ENCODE measurements at places on chromosomes 7 and 10.

GRCh38 chr10:132580617-132581016, 43.0 kb downstream of the INPP5A start:
- no peak for ATAC-seq

GRCh38 chr10:72328829-72329204, 25.9 kb downstream of the DNAJB12 start:
- peak; percentile 16 for ATAC-seq

- peak; percentile 15 for ATAC-seq
Observed at GRCh38 chr10:33155720-33156638, 178.5 kb downstream of the NRP1 start.

- ATAC-seq: peak; percentile 69
Observed at GRCh38 chr7:158829021-158829341, 328 bp downstream of the ESYT2 start.

DNA sequence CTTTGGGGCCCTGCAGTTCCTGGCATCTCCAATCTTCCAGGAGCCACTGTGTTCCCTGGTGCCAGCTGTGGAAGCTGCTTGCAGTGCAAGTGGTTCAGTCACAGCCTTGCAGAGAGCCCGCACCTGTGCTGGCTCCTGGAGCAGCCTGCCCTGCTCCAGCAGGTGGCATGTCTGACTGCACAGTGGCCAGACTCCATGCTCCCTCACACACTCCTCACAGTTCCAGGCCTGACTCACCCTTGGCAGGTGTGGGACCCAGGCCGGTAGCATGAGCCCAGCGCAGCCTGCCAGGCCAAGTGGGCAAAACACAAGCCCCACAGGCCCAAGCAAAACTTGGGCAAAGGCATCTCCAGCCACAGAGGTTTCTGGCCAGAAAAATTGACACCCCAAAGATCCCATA, 33.6 kb upstream of the RELN start:
- ATAC-seq: no peak

- no peak for ATAC-seq
Observed at GRCh38 chr10:34171957-34172527, 643.1 kb downstream of the PARD3 start.

DNA sequence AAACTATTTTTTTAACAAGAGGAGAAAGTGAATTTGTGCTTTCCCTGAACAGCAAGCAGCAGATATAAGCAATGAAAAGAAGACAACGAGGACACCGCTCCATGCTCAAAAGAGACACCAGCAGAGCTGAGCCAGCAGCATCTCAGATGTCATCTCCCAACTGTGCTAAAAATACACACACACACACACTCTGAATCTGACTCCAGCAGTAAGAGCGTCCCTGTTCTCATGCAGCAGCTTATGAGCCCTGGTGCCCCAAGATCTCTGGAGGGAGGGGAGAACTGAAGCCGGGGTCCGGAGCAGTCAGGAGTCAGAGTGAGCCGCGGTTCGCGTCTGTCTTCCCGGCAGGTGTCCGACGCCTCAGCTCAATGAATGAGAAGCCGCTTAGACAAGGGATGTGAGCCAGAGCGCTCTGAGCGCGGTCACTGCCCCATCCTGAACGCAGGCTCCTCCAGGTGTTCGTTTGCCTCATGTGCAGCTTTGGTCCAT, 49.2 kb downstream of the SVIL start:
- peak; percentile 71 for ATAC-seq

- ATAC-seq: no peak
Observed at GRCh38 chr10:107487284-107487683, 322.8 kb upstream of the SORCS1 start.

DNA sequence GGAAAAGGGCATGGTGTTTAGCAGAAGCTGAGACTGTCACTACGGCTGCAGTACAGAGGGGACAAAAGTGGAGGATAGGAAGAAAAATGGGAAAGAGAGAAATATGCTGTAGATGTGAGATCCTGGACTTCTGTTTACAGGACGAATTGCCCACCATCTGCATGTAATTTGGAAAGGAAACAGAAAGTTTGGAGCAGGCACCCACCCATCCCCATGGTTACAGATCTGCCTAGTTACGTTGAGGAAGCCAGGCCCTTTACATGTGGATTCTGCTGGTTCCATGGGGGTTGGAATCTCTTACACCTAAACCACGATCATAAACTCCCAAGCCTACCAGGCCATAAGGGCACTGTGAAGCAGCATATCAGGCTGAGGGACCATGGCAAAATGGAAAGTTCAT, 84.3 kb downstream of the WDFY4 start:
- peak; percentile 29 for ATAC-seq

DNA sequence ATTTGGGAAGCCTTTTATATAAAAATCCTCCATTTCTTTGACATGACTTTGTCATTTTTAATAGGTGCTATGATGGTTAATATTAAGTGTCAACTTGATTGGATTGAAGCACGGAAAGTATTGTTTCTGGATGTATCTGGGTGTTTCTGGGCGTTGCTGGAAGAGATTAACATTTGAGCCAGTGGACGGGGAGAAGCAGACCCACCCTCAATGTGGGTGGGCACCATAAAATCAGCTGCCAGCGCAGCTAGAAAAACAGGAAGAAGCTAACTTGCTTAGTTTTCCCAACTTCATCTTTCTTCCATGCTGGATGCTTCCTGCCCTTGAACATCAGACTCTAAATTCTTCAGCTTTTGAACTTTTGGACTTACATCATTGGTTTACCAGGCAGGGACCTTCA, 1003.0 kb downstream of the SORCS3 start:
- no peak for ATAC-seq

GRCh38 chr7:23380961-23381360, 81.8 kb downstream of the MALSU1 start:
- ATAC-seq: no peak

DNA sequence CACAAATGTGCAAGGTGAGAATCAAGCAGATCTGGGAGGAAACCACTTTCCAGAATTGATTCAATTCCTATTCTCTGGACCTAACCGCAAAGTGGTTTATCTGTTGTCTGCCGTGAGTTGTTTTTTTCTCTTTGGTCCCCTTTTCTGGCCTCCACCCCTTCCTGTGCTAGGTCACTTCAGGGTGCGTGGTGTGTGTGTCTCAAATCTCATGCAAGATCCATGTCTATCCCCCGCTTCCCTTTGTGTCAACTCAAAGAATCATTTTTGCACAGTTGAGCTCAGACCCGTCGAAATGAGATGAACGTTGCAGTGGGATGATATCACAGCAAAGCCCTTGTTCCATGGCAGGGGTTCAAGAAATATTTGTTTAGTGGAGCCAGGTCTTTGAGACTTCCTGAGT, 184.5 kb downstream of the GATA3 start:
- ATAC-seq: no peak

DNA sequence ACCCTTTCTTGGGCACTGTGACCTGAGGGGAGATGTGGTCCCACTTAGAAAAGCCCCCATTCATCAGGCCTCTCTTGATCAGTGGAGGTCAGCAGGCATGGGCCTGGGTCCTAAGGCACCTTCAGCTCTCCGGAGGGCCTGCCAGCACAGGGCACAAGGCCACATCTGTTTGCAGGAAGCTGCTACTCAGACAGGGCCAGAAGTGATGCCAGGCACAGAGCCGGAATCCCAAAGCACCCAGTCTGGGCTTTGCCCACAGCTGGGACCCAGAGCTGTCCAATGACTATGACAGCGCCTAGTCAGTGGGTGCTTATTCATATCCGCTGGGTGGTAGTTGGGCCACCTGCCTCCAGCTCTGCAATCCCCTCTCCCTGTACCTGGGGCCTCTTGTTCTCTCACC, 63.2 kb upstream of the ELN start:
- no peak for ATAC-seq

- no peak for ATAC-seq
Observed at GRCh38 chr10:116253716-116254115, 19.3 kb downstream of the GFRA1 start.

DNA sequence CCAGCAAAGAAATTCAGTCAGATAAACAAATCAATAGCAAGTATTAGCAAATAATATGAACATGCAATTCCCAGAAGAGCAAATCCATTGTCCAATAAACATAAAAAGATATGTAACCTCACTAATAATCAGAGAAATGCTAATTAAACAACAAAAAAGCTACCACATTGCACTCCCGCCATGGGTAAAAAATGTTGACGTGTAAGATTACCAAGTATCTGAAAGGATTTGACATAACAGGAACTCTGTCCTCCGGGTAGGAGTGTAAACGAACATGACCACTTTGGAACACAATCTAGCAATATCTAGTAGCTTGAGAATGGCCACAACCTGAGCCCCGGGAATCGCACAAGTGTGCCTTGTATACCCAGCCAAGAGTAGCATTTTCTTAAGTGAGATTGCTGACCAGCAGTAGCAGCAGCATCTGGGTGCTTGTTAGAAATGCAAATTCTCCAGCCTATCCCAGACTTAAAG, 31.6 kb downstream of the DYDC1 start:
- no peak for ATAC-seq

- ATAC-seq: no peak
Observed at GRCh38 chr10:79189181-79189580, 120.4 kb downstream of the ZMIZ1 start.

DNA sequence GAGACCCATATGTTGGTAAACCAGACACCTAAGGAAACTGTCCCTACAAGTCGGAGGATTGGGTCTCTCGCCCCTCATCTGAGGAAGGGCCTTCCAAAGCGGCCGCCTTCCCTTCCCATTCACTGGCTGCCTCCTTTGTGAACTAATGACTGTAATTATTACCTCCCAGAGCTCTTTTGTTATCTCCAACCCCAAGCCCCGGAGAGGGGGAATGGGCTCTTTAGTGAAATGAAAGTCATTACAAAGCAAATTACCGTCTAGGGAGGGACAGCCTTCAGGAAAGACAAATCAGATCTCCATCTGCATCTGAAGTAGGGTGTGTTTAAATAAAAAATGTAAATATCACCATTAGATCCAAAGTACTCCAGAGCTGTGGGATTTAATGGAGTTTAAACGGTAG, 2.6 kb upstream of the GAD2 start:
- no peak for ATAC-seq

GRCh38 chr7:68155676-68156075, 1159.0 kb downstream of the TYW1 start:
- ATAC-seq: no peak

DNA sequence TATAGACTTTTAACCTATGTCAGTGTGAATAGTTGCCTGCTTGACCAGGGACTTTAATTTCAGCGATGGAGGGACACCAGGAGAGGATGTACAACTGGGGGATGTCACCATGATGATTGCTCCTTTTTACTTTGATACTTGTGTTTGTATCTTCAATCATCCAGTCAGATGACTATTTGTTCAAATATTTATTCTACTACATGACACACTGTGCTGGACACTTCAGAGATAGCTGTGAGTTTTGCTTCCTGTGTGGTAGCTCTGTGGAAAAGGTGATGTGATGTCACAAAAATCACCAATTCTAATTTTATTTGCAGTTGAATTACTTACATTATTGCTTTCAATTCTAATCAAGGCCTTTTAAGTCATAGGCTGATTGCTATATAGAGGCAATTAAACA, 62.7 kb upstream of the CREB5 start:
- no peak for ATAC-seq

DNA sequence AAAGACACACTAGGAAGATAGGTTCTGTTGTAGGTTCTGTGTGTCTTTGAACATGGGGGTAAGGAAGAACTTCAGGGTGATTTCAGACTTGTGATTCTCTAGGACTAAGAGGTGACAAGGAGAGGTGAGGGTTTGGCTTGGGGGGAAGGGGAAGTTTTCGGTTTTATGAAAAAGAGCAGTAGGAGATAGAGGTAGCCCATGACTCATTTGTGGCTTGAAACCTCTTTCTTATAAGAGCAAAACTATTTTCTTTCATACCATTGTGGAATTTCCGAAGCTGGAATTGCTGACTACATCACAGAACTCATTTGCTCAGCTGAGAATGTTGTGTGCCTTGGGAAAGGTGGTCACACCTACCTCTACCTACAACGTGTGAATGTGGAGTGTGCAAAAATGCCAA, 39.6 kb upstream of the IKZF1 start:
- ATAC-seq: no peak

- no peak for ATAC-seq
Observed at GRCh38 chr7:71937840-71938371, 474.2 kb downstream of the CALN1 start.

GRCh38 chr10:29841724-29842649, 207.2 kb upstream of the SVIL start:
- ATAC-seq: peak; percentile 97

- ATAC-seq: no peak
Observed at GRCh38 chr10:130041451-130042371, 68.9 kb downstream of the C10orf143 start.

- ATAC-seq: peak; percentile 41
Observed at GRCh38 chr7:14936554-14936953, 34.0 kb upstream of the DGKB start.

DNA sequence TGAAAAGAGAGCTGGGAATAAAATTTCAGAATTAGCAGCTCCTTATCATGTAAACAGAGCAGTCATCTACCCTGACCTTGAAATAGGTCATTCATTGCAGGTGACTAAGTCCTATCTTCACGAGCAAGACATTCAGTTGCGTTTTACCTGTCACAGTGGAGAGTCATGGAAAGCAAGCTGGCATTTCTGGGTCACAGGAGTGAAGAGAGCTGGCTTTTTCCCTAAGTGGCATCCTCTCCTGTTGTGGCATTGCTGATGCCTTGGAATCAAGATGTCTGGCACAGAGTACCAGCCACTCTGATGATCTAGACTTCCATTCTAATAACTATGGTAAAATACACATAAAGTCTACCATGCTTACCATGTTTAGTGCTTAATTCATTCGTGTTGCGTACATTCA, 70.8 kb downstream of the SCRN1 start:
- no peak for ATAC-seq

GRCh38 chr7:45665172-45665571, 91.0 kb downstream of the ADCY1 start:
- no peak for ATAC-seq

- no peak for ATAC-seq
Observed at GRCh38 chr7:158422887-158423560, 164.6 kb downstream of the PTPRN2 start.

DNA sequence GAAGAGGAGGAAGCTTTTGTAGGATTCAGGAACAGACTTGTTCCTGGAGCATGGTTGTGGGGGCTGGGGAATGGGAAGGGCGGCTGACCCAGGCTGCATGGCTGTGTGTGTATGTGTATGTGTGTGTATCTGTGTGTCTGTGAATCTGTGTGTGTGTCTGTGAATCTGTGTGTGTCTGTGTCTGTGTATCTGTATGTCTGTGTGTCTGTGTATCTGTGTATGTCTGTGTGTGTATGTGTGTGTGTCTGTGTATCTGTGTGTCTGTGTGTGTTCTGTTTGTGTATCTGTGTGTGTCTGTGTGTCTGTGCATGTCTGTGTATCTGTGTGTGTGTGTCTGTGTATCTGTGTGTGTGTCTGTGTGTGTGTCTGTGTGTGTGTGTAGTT, 6.6 kb upstream of the STX1A start:
- ATAC-seq: peak; percentile 46

- no peak for ATAC-seq
Observed at GRCh38 chr7:40475681-40475982, 340.8 kb downstream of the SUGCT start.

DNA sequence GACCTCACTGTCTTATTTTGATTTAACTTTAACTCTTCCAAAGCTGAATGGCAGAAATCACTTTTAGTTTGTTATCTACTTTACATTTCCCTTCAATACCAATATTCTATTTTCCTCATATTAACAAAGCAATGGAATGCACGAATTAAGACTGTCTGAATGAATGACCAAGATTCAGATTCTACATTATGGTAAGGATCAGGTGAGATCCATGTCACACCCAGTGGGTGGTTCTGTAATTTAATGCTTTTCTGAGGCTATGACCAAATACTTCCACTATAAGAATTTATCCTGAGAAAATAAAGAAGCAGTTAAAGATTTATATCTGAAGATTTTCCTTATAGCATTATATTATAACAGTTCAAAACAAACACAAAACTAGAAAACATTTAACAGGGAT, 90.2 kb upstream of the NUPR2 start:
- no peak for ATAC-seq

- ATAC-seq: no peak
Observed at GRCh38 chr10:96675846-96676245, 44.5 kb downstream of the PIK3AP1 start.

Data from motor neuron (in vitro differentiated cells).